Activated CD4-positive, alpha-beta T cell treated with anti-CD3 and anti-CD28 coated beads, Interleukin-2, amount 10 ng/mL, durations not matched to agents 7 days and 5 days (primary cell): ENCODE measurements at places on chromosomes 3 and 15. TPM values are rescaled to one million over a fixed set of nuclear protein-coding genes. Genes with fewer than 3 reads are reported as not detected.

DNA sequence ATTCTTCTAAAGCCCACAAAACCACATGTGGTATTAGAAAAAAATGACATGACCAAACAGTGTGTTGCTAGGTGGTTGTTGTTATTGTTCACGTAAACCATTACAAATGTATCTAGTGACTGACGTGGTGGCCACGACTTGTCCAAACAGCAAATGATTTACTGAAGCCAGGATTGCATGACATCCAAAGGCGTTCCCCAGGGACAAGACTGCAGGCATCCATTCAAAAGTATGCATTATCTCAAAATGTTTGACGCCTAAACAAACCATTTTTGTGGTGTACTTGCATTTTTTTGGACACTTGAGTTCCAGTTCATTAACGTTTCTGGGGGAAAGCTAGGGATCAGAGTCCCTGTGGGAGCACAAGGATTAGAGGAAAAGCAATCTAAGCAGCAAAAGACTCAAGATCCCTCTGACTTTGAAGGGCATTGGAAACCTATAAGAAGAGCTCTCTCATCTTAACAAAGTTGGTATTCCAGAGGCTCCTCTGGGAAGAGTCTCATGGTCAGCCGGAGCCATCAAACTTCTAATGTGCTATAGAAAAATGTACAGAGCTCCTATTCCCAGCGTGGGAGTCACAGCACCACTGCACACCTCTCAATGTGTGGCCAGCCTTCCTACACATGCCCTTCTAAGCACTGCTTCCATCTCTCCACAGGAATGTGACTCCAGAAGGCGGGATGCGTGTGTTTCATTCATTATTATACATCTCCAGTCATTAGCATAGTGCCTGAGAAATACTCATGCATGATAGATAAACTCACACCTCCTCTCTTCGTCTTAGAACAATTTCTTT lies 62.9 kb downstream of the FBN1 start:
- no peaks in the 10 kb centered on the region for H3K36me3 ChIP-seq
- H3K4me1 ChIP-seq, result no peaks in the 10 kb centered on the region
- H3K27ac ChIP-seq, result no peak overlapping the region
- H3K4me3 ChIP-seq, result no peak overlapping the region

GRCh38 chr15:40092256-40092978 lies 16.3 kb downstream of the BMF start:
- no peaks in the 10 kb centered on the region for H3K27me3 ChIP-seq
- H3K4me3 ChIP-seq, result no peak overlapping the region
- H3K36me3 ChIP-seq, result peaks cover 16% of the 10 kb centered on the region
- no peak for DNase-seq
- H3K4me1 ChIP-seq, result peaks cover 46% of the 10 kb centered on the region

TGM4 gene
- total RNA-seq, result not detected

GRCh38 chr3:178205740-178206139 lies 330.5 kb upstream of the KCNMB2 start:
- H3K4me3 ChIP-seq, result no peak overlapping the region
- no peaks in the 10 kb centered on the region for H3K4me1 ChIP-seq
- DNase-seq, result no peak
- H3K36me3 ChIP-seq, result no peaks in the 10 kb centered on the region
- no peaks in the 10 kb centered on the region for H3K27me3 ChIP-seq
- H3K27ac ChIP-seq, result no peak overlapping the region

RGMA gene
- total RNA-seq, result 0.15 TPM

- no peaks in the 10 kb centered on the region for H3K27me3 ChIP-seq
- peaks cover 38% of the 10 kb centered on the region for H3K36me3 ChIP-seq
- peaks cover 57% of the 10 kb centered on the region for H3K4me1 ChIP-seq
- DNase-seq, result peak; percentile 61
- H3K27ac ChIP-seq, result peak overlapping the region; percentile 79
Measured at GRCh38 chr15:64634027-64634426, 141.4 kb downstream of the RBPMS2 start.

TM6SF1 gene
- total RNA-seq, result 12.5 TPM

DNA sequence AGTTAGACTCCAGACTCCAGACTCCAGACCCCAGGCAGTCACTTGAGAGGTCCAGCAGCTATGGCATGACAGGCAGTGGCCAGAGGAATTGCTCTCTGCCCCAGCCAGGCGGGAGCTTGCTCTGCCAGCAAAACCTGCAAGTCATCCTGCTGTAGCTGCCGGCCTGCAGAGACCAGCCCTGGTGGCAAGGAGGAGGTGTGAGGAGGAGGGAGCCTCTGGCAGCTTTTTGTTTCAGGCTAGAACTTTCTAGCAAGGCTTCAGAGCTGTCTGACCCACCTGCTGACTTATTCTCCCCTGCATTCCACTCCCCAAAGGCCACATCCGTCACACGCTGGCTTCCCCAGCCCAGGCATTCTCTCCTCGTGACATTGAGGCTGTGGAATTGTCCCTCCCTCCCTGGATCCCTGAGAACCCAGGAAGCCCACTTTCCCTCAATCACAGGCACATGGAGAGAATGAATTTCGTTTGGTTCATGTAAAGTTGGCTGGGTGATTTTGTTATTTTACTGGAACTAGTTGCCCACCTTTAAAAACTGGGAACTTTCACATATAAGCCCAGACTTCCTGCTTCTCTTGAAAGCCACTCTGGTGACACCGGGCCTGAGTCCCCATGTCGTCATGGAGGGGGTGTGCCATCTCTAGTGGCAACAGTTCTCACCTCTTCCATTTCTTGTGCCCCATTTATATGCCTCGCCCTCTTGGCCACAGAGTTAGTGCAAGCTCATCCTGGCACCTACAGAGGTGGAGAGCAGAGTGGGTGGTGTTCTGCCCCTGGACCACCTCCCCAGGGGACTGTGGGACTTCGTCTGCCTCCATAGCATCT lies 82.7 kb downstream of the ABHD5 start:
- H3K27ac ChIP-seq, result no peak overlapping the region
- DNase-seq, result no peak
- H3K4me1 ChIP-seq, result peaks cover 18% of the 10 kb centered on the region
- no peaks in the 10 kb centered on the region for H3K36me3 ChIP-seq
- peaks cover 4% of the 10 kb centered on the region for H3K27me3 ChIP-seq

DNA sequence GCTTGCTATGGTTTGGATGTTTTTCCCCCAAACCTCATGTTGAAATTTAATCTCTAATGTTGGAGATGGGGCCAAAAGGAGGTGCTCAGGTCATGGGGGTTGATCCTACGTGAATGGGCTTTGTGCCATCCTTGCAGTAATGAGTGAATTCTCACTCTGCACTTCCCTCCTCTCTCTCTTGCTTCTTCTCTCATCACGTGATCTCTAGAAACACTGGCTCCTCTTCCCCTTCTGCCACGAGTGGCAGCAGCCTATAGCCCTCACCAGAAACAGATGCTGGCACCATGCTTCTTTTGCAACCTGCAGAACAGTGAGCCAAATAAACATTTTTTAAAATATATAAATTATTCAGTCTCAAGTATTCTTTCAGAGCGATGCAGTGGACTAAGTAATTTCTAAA lies 13.3 kb upstream of the PLSCR1 start:
- H3K4me3 ChIP-seq, result no peak overlapping the region
- H3K4me1 ChIP-seq, result peaks cover 18% of the 10 kb centered on the region
- peaks cover under 1% of the 10 kb centered on the region for H3K36me3 ChIP-seq
- no peak overlapping the region for H3K27ac ChIP-seq
- no peak for DNase-seq

CYP1A2 gene
- not detected for total RNA-seq
